ENCODE measurements at places on chromosomes 6 and 20.
A peak's percentile ranks its signal among the peaks of the same experiment; 100 is the strongest.

GRCh38 chr6:109000289-109000688 is 94.4 kb downstream of the SESN1 start:
- DNase-seq = no peak

DNA sequence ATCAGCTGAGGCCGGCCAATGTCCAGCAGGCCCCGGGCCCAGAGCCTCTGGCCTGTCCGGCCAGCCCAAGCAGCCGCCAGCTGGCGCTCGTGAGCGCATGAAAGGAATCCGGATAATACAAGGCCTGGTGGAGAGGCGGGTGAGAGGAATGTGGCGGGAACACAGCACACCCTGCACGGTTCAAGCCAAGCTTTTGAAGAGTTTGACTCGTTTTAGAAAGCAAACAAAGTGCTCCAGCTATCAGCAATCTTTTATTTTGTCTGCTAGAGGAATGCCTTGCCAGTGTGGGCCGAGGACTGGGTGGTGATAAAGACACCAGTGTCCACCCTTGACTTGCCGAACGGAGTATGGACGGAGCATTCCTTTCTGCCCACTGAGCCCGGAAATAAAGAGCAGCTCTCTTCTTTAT is 9.3 kb upstream of the NEDD9 start:
- no peak for DNase-seq

GRCh38 chr20:24493181-24493580 is 23.8 kb downstream of the SYNDIG1 start:
- DNase-seq = no peak

DNA sequence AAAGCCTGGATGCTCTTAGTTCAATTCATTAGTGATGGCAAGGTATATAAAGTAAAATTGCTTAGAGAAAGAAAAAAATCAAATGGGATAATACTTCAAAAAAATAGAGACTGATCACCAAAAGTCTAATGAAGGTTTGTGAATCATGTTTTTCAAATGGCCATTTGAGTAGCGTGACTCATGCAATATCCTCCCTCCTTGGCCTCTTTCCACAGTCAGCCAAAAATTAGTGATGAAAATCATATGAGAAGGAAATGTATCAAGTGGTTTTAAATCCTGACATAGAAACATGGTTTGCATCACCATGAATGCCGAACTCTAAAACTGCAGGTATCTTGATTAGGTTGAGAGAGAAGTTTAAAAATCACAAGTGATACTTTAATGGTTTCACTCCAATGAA is 1.2 kb upstream of the COL19A1 start:
- DNase-seq = peak; percentile 41

GRCh38 chr6:169850154-169850553 is 98.7 kb downstream of the ERMARD start:
- DNase-seq = no peak

DNA sequence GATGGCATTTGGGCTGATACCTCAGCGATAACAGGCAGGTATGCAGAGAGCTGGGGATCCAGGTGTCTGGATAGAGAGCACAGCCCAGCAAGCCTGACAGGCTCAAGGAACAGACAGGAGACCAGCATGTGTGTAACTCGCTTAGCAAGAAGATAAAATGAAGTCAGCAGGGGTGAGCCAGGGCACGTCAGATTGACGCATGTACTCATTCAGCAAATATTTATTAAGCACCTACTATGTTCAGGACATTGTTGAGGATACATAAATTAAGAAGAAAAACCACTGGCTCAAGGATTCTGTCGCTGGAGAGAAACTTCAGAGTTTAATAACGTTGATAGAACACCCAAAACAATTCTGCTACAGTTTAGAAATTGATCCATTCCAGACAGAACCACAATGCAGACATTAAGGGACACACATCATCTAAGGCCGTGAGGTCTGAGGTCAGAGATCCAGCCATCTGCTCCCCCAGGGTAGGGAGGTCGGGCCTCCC is 1.0 kb upstream of the DUSP22 start:
- peak; percentile 59 for DNase-seq

GRCh38 chr20:44019638-44020335 is 105.1 kb downstream of the TOX2 start:
- no peak for DNase-seq

DNA sequence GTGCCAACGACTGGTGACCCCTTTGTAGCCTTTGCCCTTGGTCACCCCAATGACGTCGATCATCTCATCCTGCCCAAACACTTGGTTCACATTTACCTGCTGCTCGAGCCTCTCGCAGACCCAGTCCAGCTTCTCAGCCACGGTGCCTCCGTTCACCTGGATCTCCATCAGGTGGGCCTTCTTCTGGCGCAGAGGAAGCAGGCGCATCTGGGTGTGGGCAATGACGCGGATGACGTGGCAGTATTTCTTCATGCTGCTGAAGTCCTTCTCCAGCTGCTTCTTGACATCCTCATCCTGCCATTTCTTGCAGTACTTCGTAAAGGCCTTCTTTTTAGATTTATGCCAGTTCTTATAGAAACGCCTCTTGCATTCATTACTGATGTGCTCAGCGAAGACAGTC is 46.9 kb upstream of the SEC63 start:
- no peak for DNase-seq

DNA sequence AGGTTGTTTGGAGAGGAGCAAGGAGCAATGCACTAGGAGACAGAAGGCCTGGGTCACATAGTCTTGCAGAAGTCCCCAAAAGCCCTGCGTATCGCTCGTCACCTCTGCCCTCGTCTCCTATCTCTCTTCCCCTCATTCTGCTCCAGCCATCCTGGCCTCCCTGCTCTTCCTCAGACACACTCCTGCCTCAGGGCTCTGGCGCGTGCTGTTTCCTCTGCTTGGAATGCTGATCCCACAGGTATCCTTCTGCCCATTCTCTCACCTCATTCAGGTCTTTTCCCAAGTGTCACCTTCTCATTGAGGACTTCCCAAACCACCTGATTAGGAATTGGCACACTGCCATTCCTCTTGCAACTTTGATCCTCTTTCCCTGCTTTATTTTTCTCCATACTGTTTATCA is 9.0 kb upstream of the SLC2A10 start:
- no peak for DNase-seq
